Brain microvascular endothelial cell (primary cell): ENCODE measurements at places on chromosomes 1 and 21.

DNA sequence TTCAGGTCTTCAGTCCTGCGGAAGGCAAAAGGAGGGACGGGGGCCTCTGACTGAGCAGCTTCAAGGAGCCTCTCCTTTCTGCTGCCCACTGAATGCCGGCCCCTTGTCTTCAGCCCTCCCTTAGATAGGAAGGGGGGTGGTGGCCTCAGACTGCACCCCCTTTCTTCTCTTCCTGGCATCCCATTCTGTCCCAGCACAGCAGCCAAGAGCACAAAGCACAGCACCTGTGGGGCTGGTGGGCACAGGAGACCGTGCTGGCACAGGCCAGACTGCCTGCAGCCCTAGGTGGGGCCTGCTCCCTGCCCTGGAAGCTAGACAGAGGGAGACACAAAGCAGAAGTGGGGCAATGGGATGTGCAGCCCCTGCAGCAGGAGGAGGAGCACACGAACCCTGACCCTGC lies 1.7 kb upstream of the PAQR6 start:
- DNase-seq, result no peak

GRCh38 chr1:25990702-25991395 lies 7.0 kb downstream of the PAFAH2 start:
- DNase-seq, result no peak

- peak; percentile 54 for DNase-seq
These were observed 716.9 kb downstream of the ADGRL2 start for GRCh38 chr1:82517586-82517985.

DNA sequence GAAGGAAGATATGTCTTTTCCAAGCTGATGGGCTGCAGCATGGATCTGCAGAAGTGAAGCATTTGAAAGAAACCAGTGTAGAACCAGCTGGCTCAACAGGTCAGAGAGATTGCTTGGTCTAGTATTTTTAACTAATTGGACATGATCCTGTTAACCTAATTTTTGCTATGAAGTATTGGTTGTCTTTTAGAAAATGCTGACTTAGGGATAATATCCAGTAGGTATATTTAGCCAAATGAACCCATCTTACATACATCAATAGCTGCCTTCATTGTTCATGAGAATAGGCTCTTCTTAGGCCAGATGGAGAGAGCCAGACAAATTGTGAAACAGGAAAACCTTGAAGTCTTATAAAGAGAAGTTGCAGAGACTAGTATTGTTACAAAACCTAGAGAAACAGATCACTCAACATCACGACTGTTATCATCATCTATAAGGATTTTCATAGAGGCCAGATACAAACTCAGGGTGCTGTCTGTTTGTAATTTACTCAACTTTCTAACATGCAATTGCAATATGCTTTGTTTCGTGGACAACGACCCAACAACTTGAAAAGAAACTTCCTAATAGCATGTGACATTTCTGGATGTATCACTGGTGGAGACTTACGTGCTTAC lies 148.2 kb downstream of the DISC1 start:
- DNase-seq, result no peak

GRCh38 chr1:58047265-58047858 lies 499.2 kb downstream of the OMA1 start:
- DNase-seq, result no peak
